NCI-H460 (cell line): ENCODE measurements at places on chromosomes 4 and X. TPM values are rescaled to one million over a fixed set of nuclear protein-coding genes. Genes with fewer than 3 reads are reported as not detected.

The TMEM255A gene
- total RNA-seq = 0.07 TPM in 1 of 2 replicates, not detected in the other

The CXCL1 gene
- total RNA-seq = 507 and 527 TPM in 2 replicates

DNA sequence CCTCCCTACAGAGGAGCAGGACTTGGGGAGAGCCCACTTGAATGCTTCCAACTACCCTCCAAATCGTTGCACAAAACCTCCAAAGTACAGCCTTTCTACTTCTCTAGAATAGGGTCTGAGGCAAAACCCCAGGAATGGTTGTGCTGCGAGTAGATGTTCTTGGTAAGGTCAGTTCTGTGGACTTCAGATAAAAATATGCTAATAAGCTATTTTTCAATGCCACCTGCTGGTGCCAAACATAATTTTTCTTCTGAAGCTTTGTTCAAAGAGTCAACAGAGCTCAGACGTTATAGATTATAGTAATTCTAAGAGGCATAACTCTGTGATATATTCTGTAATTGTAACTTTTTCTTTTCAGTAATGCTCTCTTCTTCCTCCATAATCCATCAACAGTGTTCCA, 425.7 kb downstream of the GPAT3 start:
- DNase-seq = no peak

DNA sequence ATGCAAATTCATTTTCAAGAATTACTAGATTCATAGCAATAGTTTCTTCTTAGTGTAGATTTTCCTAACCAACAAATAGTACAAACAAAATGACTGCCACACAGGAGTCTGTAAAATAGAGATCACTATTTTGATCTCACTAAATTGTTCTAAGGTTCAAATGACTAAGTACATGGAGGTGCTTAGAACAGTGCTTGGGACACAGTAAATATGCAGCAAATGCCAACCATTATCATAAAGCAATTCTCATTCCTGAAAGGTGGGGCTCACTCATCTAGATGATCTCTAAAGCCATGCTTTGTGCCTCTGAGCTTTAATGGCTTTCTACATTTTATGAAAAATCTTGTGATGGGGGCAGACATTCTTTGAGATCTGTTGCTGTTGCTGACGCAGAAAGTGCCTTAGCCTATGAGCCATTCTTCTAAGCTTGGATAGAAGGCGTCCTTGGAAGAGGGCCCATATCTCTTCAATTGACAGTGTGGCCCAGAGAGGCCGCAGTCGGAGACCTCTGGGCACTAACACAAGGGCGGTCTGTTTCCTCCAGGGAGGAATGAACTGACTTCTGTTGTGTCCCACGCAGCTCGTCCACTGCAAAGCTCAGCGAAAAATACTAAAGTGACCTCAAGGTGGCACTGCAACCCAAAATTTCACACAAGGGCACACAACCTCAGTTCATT, 23.5 kb downstream of the TLR10 start:
- DNase-seq = peak; percentile 41

DNA sequence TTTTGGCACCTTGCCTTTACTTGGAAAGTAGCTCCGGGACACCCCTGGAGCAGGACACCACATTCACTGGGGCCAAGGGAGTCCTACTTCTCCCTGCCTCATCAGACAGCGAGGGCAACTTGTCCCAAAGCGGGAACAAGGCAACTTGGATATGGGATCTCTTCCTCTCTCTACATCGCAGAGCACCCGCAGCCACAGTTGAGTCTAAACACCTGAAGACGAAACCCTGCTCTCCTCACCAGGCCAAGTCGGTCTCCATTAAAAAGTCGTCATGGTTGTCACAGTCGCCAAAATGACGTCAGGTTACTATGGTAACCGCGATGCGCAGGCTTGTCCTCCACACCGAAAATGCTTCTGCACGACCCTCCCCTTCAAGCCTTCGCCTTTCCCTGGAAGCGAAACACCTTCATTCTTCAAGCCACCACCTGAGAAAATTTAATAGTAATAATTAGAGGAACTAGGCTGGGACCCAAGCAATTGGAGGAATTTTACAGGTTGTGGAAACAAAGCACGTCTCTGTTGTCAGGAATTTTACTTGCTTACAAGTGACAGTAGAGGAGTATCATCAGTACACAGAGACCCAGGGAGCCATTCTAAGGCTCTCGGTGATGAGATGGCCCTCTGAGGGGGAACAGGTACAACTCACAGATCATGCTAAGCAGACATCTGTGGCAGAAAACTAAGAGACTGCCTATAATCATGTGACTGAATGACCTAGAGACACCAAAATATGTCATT, 30.5 kb upstream of the TCEAL4 start:
- DNase-seq = no peak

GRCh38 chr4:84606645-84607044, 23.7 kb downstream of the CDS1 start:
- no peak for DNase-seq
